Retinal pigment epithelial cell (primary cell): ENCODE measurements at places on chromosomes 3 and 15.

- DNase-seq: no peak
Observed at GRCh38 chr15:90955624-90956273, 1.1 kb downstream of the RCCD1 start.

DNA sequence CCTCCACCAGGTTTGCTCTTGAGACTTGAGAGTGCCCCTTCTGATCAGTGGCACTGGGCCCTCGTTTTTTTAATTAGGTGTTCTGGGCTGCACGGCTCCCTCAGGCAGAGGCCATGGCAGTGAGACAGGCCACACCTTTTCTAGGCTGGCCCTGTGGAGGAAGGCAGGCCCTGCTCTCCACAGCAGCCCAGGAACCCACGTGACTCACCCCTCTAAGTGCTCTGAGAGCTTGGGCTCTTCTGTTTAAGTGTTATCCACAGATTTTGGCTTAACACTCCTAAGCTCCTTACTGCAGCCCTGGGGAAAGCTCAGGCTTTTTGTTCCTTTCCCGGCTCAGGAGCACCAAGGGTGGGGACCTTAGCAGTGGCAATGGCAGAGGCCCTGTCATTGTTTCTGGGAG, 463.2 kb upstream of the GBE1 start:
- DNase-seq: no peak

GRCh38 chr3:9123840-9124239, 125.6 kb downstream of the SRGAP3 start:
- no peak for DNase-seq

DNA sequence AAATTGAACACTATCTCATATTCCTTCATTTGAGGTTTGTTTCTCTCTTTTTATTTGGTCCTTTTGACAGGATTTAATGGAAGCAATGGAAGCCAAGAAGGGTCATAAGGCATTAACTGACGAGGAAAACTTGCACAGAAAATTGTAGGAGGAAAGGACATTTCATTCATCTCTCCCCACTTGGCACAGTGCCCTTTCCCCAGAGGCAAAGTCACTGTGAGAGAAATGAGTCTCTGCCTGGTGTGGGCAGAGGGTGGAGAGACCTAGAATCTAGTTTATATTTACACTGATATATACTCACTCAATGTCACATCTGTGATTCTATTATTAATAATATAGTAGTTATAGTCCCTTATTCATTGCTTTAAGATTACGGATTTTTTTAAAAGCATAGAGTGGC, 324.6 kb upstream of the IL12A start:
- DNase-seq: no peak
